Psoas muscle (tissue), 8 donors: ENCODE measurements at places on chromosomes 7 and 10.

DNA sequence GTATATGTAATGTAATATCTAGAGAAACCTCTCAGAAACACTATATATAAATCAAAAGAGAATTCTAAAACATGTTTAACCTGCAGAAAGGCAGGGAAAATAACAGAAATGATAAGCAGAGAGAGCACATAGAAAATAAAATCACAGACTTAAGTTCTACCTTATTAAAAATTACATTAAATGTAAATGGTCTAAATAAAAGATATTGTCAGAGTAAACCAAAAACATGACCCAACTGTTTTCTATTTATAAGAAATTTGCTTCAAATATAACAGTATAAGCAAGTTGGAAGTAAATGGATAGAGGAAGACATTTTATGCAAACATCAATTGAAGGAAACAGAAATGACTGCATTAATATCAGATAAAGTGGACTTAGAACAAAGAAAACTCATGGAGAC lies 43.4 kb downstream of the HECTD2 start:
- DNase-seq: no peak

DNA sequence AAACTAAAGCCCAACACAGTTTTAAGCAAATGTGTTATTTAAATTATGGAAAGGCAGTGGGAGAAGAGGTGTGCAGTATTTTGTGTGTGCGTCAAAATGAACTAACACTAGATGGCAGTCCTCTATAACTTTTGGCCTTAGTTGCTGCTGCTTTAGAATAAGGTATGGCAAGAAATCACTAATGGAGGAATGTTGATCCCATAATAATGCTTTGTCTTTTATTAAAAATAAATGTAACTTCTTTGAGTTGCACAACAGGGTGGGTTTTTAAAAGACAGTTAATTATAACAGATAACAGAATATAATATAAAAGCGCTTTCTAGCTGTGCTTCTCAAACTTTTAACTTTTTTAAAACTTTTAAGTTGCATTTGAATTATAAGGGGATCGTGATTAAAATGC lies 56.4 kb downstream of the BBS9 start:
- DNase-seq: no peak

- peak; percentile 92 for DNase-seq
Observed at GRCh38 chr7:50657341-50657873, 92.2 kb upstream of the DDC start.

GRCh38 chr10:19329475-19329874 lies 280.9 kb downstream of the MALRD1 start:
- DNase-seq: no peak

- DNase-seq: no peak
Observed at GRCh38 chr7:6646465-6646864, 9.3 kb downstream of the ZNF316 start.

DNA sequence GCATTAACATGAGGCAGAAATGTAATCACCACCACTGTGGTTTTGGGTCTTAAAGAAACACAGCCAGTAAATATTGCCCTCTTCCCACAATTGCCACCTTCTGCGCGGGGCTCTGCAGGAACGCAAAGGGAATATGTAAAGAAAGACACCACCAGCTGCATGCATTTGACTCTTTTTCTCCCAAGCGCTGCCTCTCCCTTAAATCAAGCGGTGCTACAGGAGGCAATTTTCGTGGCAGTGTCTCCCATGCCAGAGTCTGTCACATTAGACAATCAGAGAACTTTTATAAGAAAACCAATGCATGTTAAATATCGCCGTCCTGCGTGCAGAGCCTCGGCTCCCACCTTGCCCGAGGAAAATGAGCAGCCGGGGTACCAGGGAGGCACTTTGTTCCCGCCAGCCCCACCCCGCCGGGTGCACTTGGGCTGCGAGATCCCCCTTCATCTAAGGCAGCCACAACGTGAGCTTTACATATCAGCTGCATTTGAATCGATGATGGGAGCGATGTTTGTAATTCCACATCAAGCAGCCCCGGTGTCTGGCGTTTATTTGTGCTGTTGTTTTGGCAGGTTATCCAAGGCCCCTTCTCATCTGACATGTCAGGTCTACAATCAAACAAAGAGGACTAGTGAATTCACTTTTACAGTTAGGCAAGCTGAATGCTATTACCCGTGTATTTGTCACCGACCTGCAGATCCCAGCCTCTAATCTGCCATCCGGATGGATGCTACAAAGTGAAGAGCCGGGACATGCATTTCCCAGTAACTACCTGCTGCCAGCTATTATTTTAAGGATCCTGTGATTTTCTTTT lies 72.3 kb upstream of the MGMT start:
- no peak for DNase-seq

DNA sequence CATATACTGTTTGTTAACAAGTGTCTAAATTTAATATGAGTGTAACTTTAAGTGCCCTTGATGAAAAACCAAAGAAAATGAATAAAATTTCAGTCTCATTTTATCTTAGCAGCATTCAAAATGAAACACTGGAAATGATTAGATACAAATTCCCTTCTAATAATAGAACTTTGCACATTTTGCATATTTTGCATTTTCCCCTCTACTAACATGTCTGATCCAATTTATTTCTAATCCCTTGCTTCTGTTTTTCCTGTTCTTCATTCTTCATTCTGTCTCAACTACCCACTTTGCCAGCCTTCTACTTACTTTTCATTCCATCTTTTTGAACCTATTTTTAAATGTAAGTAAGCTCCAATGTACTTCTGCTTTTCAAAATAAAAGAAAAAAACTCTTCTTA lies 42.7 kb upstream of the SEMA3D start:
- no peak for DNase-seq

- DNase-seq: no peak
Observed at GRCh38 chr7:152702-153391, 39.5 kb upstream of the FAM20C start.
